Forelimb muscle (tissue), 1 donor: ENCODE measurements at places on chromosomes 4 and X.

GRCh38 chr4:74402692-74403456 is 37.9 kb downstream of the EREG start:
- DNase-seq, result no peak

- DNase-seq, result no peak
Observed at GRCh38 chr4:14621731-14622463, 380.4 kb upstream of the CPEB2 start.

GRCh38 chrX:31333165-31333831 is 261.5 kb upstream of the FTHL17 start:
- no peak for DNase-seq

GRCh38 chr4:118206627-118207026 is 146.2 kb downstream of the PRSS12 start:
- no peak for DNase-seq

- DNase-seq, result no peak
Observed at GRCh38 chr4:158020734-158021346, 152.0 kb downstream of the GASK1B start.

DNA sequence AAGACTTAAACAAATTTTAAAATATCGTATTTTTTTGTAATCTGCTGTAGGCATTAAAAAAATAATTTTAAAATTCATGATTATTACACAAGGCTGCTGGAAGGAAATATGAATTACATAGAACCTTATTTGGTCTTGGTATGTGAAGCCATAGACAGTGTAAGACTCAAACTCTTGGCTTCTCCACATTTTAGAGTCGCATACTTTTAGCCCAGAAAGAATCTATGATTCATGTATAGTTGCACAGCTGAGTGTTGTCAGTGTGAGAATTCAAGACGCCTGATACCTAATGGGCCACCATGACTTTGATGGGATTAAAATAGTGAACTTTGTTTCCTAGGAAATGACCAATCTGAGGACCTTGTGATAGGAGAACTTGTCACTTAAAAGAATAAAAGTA is 1.4 kb downstream of the INTU start:
- no peak for DNase-seq

DNA sequence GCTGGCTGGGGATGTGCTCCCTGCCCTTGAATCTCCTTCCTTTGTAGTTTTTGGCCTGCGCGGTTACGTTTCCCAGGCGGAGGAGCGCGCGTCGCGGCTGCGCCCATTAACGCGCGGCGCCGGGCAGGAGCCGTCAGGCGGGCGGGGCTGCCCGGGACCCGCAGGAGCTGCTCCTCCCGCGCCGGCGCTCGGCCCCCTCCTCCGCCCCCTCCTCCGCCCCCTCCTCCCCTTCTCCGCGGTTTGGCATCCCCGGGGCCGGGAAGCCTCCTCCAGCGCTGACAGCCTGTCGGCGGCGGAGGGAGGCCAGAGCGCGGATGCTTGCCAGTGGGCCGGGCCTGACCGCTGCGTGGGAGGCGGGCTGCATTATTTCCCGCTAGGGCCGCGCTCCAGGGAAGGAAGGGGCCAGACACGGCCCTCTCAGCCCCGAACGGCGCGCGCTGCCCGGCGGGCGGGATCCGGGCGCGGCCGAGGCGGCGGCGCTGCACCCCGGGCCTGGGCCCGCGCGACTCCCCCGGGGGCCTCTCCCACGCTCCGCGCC is at the start of gene DCLK2:
TSS of gene DCLK2 (plus strand) at position 405 of the 538 bp plus-strand sequence. CDS start 583 bp downstream, outside the sequence.
- DNase-seq, result peak; percentile 22

DNA sequence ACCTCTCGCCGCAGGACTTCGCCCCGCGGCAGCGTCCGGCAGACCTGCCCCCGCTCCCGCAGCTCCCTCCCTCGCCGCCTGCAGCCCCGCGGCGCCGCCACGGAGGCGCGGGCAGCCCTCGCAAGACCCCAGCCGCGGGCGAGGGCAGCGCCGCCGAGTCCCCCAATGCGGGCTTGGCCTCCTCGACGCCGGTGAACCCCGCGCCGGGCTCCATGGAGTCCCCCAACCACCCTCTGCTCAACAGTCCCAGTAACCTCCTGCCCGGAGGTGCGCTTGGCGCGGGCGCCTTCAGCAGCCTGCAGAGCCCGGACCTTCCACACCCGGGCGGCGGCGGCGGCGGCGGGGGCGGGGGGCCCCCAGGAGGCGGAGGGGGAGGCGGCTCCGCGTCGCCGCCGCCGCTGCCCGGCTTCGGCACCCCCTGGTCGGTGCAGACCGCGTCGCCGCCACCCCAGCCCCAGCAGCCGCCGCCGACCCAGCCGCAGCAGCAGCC is 1.2 kb downstream of the CPEB2 start:
- no peak for DNase-seq

DNA sequence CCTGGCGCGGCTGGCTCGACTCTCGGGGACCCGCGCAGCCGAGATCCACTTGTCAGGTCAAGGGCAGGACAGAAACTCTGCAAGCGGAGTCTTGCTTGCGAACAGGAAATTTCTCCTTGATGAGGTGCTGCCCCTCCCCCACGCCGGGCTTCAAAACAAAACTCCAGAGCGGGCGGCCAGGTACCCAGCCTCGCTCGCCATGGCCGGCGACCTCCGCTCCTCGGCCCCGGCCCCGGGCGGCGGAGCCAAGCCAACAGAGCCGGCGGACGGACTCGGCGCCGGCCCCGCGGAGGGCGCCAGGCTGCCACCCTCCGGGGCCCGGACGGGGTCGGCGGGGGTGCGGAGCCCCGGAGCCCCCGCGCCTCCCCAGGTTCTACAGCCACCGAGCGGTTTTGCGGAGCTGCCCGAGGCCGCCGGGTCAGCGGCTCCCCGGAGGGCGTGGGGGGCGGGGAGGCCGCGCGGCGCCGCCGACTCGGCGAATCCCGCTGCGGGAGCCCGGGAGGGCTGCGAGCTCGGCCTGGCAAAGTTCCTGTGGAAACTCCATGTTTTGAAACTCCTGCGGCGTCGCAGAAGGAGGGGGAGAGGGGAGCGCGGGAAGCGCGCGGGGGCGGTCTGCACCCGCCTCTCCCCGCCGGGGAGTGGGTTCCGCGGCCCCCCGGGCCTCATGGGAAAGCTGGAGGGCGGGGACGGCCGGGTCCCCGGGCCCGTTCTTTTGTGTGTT is 11.7 kb upstream of the BCOR start:
- no peak for DNase-seq

- DNase-seq, result no peak
Observed at GRCh38 chr4:104973708-104974107, 173.0 kb upstream of the TET2 start.

GRCh38 chr4:115607311-115607710 is 493.9 kb upstream of the NDST4 start:
- no peak for DNase-seq

DNA sequence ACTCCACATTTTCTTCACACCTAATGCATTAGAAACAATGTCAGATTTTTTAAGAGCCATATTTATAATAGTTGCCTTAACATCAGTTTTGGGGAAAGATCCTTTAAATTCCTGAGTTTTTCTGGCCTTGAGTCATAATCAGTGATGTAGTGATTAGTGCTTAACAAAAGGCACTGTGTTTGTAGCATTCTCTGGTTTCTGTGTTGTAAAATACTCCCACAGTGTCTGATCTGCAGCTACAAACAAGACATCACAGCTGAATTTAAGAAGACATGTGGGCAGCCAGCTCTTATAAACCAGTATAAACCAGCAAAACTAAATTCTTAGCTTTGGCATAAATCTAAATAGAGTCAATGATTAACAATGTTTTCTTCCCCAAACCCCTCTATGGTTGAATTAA is 233.8 kb downstream of the FSTL5 start:
- DNase-seq, result no peak

GRCh38 chr4:33837043-33837838 is 2407.1 kb downstream of the ARAP2 start:
- no peak for DNase-seq

GRCh38 chr4:37675587-37676290 is 10.4 kb downstream of the RELL1 start:
- no peak for DNase-seq

DNA sequence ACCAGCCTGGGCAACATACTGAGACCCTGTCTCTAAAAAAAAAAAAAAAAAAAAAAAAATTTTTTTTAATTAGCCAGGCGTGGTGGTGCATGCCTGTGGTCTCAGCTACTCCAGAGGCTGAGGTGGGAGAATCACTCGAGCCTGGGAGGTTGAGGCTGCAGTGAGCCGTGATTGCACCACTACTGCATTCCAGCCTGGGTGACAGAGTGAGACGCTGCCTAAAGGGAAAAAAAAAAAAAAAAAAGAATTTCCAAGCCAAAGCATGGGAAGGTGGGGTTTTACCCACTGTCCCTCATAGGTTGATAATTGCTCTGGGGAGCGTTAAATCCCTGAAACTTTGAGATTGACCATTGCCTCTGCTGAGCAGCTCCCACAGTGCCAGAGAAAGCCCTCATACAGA is 427.5 kb downstream of the BCOR start:
- no peak for DNase-seq

- DNase-seq, result no peak
Observed at GRCh38 chr4:48634688-48635308, 144.7 kb downstream of the ZAR1 start.

GRCh38 chrX:270848-271367 is 10.3 kb upstream of the PLCXD1 start:
- no peak for DNase-seq

DNA sequence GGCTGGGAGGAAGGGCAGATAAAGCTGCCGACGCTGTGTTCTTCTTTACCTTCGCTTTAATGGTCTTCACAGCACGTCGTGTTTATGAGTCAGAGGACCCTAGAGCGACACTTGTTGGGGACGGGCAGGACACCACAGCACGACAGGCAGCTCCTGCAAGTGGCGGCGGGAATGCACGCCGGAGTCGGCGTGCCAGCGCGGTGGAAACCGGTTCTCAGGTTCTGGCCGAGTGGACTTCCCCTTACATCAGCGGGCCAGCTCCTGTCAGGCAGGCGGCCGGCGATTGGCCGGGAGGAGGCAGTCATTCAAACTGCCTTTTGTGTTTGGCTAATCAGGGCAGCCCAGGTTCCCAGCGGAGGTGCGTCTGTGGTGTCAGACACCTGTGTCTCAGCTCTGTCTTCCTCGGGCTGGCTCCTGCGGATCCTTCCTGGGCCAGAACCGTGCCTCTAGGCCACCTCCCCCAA is 150.9 kb downstream of the SHROOM3 start:
- no peak for DNase-seq

DNA sequence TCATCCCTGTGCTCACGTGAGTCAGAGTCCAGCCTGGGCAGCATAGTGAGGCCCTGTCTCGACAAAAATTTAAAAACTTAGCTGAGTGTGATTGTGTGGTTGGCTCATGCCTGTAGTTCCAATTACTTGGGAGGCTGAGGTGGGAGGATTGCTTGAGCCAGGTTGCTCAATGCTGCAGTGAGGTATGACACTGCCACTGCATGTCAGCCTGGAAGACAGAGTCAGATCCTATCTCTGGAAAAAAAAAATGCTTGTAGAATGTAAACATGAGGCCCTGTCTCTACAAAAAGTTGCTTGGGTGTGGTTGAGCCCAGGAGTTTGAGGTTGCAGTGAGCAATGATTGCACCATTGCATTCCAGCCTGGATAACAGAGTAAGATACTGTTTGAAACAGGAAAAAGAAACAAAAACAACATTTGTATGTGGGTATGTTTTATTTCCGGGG is 11.3 kb upstream of the YTHDC1 start:
- no peak for DNase-seq

DNA sequence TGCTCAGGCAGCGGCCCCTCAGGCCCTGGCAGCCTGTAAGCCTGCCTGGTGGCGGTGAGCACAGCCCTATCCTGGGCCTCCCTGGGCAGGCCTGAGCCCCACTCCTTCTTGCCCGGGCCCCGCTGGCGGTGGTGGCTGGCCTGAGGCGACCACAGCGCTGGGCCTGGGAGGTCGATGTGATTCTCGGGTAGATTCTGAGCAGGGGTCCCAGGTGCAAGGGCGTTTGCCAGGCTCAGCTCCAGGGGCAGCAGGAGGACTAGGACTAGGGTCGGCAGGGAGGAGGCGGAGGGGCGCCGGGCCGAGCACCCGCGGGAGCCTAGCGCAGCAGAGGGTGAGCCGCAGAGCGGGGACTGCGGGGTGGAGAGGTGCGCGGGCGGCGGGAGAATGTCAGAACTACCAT is 17.0 kb downstream of the FAM9A start:
- DNase-seq, result no peak

DNA sequence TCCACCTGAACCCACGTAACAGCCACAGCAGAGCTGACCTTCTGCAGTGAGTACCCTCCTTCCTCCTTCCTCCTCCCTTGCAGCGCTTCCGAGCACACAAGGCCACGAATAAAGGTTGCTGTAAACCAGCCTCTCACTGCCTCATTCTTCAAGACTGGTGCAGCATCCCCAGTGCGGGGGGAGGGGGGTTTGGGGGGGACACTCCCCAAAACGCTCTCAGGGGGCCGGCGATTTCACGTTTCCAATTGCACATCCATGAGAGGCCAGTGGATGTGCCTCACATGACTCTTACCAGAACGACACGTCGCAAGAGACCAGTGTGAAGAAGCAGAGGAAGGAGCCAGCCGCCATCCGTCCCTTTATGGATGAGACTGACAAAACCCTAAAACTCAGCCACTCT is 5.2 kb downstream of the DHRSX start:
- DNase-seq, result no peak

DNA sequence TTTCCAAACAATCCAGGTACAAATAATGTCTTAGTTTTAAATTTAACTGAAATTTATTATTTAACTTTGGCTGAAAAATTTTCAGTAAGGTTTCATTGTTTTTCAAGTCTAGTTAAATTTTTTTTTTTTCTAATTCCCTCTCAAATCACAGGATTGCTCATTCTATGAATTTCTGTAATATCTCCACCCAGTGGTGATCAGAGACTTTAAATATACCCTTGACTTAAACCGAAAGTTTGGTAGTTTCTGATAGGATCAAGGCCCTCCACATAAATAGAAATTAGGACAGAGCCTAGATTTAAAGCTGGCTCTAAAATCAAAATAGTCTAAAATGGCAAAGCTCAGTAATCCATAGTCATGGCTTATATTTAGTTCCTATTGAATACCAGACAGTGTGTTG is 175.4 kb downstream of the TBCK start:
- DNase-seq, result no peak

- no peak for DNase-seq
Observed at GRCh38 chrX:14420841-14421240, 108.5 kb upstream of the GLRA2 start.

DNA sequence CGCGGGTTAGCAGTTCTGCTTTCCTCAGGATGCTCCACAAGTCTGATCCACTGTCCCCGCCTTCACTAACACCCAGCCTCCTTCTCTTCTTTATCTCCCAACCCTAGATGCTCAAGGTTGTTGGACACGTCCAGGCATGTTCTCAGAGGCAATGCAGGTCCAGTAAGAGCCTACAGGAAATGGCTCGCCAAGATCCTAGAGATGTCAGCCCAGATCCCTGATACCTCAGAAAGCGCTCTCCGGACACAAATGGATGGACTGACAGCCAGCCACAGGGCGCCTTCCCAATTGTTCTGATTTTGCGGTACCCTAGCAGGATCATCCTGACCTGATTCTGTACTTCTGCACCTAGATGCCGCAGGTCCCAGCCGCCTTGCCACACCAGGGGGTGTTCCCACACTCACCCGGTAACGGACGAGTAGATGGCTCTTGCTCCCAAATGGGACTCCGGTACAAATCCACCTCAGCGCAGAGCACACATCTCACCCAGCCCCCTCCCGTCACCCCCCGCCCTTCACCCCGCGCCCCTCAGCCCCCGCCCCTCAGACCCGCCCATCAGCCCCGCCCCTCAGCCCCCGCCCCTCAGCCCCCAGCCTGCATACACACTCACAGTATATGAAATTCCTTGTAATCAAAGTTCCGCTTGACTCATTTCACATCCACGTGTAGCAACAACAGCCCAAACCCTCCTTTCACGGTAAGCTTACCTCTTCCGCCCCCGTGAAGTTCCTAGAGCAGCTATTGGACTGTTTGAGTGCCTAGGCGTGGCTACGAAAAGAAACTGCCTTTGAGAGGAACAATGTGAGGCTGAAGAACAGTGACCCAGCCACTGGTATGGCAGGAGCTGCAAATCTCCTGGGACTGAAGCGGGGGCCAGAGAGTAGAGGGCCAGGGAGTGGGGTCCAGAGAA is at the start of gene EDA2R:
TSS of gene EDA2R (minus strand) at position 488 of the 910 bp plus-strand sequence. CDS start 23,058 bp downstream, outside the sequence.
- DNase-seq, result no peak
